Suppressor macrophage (primary cell): ENCODE measurements at places on chromosomes 13 and 19.

DNA sequence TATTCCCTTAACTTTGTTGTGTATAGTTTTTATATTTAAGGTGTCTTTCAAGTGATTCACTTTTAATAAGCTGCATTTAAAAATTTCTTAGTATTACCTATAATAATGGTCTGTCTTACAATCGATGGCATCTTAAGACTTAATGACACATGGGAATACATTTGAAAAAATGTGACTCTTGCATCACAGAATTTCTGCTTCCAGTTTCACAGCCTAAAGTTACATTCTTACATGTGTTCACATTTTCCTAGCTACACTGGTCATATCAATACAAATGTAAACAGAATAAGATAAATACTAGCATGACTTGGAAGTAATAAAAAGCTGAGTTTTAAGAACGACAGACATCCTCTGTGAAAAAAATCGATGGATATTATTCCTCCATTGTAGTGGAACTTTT is 1597.1 kb upstream of the MIR17HG start:
- no peak for DNase-seq

DNA sequence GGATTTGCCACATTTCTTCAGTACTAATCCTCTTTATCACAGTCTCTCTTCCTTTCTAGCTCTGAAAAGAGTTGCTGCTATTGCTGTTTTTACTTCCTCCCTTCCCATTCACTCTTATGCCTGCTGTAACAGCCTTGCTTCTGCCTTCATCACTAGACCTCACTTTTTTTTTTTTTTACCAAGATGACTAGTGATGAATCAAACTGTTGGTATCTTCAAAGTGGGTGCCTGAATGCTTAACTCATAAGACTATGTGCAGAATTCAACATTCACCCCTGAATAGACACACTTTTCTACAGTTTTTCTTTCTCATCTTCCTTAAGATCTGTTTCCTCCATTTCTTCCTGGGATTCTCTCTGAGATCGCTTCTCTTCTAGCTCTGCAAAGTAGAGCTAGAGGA is 217.2 kb upstream of the HTR2A start:
- peak; percentile 14 for DNase-seq

DNA sequence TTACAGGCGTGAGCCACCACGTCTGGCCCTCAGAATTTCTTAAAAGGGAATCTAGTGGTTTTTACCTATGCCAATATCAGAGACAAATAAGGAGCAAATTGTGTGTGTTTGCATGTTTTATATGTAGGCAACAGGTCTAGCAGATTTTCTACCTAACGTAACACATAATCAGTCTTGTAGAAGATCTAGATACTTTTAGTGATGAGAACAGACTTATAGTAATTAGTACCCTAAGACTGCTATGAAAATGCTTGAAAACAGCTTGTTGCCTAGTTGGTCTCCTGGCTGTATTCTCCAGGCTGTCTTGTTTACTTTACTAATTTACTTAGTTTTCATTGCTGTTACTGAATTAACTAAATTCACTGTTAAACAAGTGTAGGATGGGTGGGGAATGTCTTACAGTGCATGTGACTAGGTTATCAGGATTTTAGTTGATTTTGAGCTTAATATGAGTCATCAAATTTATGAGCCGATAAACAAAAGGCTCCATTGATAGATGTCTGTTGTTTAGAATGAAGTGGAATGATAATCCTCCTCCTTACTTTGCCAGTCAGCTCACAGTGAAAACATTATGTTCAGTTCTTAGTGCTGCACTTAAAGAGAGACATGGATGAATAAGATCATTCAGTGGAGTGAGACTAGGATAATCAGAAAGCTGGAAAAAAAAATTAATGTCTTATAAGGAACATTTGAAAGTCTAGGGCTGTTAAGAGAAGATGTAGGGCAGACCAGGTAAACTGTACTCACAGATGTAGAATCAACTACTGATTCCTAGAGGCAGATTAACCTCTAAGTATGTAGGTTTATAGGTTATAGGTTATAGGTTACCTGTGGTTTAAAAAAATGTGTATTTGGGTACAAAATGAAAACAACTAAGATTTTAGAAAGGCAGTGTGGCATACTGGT is 22.4 kb downstream of the GTF2F2 start:
- DNase-seq, result no peak

DNA sequence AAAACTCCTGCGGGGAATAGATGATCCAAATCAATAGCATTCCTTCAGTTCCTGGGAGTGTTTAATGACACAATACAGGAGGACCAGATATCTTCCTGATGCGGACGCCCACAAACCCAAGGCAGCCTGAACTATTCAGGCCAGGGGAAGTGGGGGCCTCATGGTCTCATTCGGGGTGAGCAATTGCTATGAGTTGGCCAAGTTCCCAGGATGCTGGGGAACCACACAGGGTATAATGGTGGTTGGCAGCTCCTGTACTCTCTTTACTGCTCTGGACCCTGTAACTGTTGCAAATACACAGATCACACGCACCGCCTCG is 401.2 kb downstream of the IRS2 start:
- peak; percentile 67 for DNase-seq

- DNase-seq, result peak; percentile 74
Measured at GRCh38 chr13:52968074-52968700, 60.4 kb upstream of the OLFM4 start.

GRCh38 chr13:71240911-71241310 is 626.1 kb downstream of the DACH1 start:
- peak; percentile 5 for DNase-seq

DNA sequence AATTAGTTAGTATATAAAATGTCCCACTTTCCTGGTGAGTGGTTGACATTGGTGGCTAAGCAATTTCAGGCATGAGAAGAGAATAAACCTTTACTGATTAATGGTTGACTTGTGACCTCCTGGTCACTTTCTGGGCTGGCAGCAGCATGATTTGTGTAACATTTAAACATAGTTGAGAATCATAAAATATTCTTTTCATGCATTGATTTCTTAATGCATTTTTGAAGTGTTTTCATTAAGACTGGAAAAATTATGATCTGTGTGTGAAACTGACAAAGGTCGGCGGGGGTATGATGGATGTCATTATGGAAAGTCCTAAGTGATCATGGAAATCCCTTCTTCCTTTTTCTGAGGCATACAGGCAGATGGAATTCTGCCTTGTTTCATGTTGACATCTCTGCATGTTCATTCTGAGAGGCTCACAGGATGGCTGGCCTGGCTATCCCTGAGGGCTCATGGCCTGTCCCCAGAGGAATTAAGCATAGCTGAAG is 98.7 kb upstream of the RNF113B start:
- no peak for DNase-seq

GRCh38 chr19:3809881-3810707 is 23.9 kb upstream of the MATK start:
- DNase-seq, result no peak

GRCh38 chr19:4208385-4209094 is 20.8 kb upstream of the EBI3 start:
- peak; percentile 35 for DNase-seq

GRCh38 chr19:28815257-28815656 is 397.7 kb downstream of the UQCRFS1 start:
- DNase-seq, result no peak
